NCI-H82 (cell line): ENCODE measurements at places on chromosomes 1 and 21.

DNA sequence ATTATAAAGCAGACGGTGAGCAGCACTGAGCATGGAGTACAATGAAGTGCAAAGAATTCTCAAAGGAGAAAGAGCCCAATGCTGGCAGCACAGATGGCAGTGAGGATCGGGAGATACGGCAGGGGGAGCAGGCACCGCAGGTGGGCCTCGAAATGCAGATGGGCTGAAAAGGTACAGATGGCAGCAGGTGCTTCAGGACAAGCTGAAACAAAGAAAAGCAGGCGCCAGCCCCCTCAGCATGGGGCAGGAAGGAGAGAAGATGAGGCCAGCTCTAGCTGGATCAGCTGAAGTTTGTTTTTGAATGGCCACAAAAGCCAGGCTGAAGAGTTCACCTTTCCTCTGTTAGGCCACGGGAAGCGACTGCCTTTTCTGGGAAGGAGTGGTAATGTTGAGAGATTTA is 7.7 kb downstream of the CFAP298 start:
- DNase-seq, result no peak

DNA sequence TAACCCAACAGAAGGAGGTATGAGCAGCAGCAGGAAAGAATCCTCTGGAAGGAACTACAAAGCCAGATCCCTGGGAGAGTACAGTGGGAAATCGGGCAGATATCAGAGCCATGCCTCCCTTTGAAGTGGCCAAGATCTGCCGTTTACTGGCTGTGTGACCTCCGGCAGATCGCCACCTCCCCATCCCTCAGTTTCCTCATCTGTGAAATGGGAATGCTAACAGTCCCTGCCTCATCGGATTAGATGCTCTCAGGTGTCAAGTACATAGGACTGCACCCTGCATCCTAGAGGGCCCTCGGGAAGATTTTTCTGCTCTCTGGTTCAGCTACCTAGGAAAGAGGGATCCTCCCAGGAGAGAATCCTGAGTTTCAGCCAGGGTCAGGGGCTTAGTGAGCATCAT is 60.6 kb upstream of the EFHD2 start:
- DNase-seq, result no peak

- DNase-seq, result peak; percentile 65
Measured at GRCh38 chr1:21655748-21656147, 13.4 kb downstream of the RAP1GAP start.

DNA sequence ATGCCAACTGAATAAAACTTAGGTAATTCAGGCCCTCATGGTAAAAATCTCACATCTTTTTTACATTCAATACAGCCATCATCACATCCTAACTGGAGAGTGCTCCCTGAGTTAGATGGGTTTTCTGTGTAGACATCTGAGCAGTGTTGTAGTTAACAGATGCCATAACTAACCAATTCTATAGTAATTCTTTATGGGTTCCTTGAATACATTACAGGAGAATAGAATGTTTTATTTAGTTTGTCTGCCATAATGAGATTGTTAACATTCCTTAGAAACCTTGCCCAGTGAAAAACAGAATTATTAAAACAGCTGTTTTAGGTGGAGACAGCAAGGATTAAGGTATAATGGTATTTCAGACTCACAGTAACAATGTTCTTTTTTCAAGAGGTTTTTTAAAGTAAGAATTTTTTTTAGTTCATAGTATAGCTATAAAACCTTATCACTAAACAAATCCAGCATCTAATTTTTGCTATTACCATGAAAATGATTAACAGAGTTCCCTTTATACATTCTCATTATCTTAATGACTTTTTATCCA is 95.3 kb downstream of the ATP5PO start:
- no peak for DNase-seq

GRCh38 chr1:144101397-144102045 is 129.7 kb upstream of the FAM72C start:
- no peak for DNase-seq

- no peak for DNase-seq
Measured at GRCh38 chr1:189237008-189237407, 1240.7 kb downstream of the BRINP3 start.

DNA sequence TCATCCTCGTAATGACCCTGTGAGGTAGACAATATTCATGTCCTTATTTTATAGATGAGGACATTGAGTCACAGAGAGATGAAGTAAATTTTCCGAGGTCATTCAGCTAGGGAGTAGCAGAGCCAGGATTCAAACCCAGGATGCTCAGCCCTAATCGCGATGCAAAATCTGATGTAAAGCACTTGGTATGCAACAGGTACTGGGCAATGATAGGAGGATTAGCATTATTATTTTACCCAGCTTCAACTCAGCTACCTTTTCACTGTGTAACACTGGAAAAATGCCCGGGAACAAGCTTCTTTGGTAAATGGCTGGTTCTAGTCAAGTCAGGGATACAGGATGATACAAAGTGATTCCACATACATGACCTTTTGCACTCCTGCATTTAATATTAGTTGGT is 88.7 kb downstream of the ATP1A1 start:
- DNase-seq, result no peak

GRCh38 chr1:190942475-190942874 is 464.8 kb upstream of the BRINP3 start:
- DNase-seq, result no peak

DNA sequence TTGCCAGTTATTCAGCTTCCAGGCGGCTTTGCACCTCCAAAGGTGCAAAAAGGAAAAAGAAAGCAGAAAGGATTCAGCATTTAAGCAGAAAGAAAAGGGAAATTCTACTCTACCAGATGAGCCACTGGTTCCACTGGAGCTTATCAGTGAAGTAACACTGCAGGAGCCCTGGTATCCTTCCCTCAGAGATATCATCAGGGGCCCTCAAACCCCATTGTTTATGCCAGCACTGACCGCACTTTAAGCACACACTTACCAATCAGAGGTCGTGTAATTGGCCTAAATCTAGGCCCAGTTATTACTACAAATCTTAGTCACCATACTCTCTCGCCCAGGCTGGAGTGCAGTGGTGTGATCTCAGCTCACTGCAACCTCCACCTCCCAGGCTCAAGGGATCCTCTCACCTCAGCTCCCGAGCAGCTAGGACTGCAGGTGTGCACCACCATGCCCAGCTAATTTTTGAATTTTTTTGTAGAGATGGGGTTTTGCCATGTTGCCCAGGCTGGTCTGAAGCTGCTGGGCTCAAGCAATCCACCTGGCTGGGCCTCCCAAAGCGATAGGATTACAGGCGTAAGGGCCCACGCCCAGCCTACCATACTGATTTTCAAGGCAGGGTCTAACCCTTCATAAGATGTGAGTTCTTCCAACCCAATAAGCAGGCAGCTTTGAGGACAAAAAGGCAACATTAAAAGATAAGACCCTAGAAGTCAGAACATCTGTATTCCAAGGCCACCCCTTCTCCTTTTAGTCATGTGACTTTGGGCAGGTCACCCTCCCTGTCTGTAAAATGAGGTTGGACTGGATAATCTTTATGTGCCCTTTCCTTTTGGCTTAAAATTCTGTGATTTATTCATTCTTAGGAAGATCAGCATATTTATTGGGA is 125.3 kb downstream of the SYT2 start:
- no peak for DNase-seq

DNA sequence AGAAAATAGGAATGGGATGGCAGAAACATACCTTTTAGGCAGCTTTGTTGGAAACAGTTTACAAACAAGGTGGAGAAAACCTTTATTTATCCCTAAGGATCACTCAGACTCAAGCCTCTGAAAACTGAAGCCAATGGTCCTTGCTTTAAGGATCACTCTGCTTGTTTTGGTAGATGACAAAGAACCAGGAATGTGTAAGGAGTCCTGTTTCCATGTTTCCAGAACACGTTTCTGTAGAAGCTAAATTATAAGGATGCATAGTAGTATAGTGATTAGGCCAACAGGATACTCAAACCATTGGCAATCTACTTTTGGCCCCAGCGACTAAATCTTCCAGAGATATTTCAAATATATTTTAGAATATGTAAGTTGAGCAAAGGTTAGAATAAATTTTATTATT is 149.1 kb upstream of the HP1BP3 start:
- DNase-seq, result no peak

DNA sequence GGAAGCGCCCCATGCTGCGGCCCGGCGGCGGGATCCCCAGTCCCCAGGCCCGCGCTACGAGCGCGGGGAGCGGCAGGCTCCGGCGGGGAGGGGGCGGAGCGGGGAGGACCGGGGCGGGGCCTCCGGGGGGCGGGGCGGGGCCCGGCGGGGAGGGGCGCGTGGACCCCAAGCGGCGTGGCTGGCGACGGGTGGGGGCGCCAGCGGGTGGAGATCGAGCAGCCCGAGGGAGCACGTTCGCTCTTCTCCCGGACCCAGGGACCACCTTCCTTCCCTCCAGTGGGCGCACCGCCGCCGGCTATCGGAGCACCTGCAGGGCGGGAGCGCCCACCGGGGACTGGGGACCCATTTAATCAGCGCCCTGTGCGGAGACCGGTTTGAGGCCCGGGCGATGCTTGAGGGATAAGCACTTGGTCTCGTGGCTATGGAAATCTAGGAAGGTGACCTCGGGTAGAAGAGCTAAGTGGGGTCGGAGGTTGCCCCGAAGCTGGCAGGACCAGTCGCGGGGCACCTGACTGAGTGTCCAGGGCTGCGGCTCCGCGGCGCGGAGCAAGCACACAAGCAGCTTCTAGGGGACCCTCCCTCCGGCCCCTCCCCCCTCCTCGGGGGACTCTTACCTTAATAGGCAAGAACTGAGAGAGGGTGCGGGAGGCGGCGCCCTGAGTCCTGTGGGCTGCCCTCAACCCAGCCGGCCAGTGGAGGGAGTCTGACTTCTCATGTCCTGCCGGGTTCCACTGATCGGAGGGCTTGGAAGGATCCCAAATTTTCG is at the start of gene TSPAN2:
TSS of gene TSPAN2 (minus strand) at position 84 of the 766 bp plus-strand sequence. CDS start at position 13, 71 bp downstream.
- DNase-seq, result peak; percentile 45

GRCh38 chr1:197965132-197965840 is 48.1 kb downstream of the LHX9 start:
- no peak for DNase-seq

DNA sequence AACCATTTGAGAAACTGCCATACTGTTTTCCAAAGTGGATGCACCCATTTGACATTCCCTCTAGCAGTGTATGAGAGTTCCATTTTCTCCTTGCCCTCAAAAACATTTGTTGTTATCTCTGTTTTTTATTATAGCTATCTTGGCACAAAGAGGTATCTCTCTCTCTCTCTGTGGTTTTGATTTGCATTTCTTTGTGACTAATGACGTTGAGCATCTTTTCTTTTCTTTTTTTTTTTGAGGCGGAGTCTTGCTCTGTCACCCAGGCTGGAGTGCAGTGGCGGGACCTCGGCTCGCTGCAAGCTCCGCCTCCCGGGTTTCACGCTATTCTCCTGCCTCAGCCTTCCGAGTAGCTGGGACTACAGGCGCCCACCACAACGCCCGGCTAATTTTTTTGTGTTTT is 17.4 kb upstream of the ZMYM6 start:
- DNase-seq, result no peak

GRCh38 chr1:229249854-229250644 is 20.9 kb upstream of the RAB4A start:
- no peak for DNase-seq

- DNase-seq, result no peak
Measured at GRCh38 chr1:36166938-36167905, 11.3 kb downstream of the MAP7D1 start.

DNA sequence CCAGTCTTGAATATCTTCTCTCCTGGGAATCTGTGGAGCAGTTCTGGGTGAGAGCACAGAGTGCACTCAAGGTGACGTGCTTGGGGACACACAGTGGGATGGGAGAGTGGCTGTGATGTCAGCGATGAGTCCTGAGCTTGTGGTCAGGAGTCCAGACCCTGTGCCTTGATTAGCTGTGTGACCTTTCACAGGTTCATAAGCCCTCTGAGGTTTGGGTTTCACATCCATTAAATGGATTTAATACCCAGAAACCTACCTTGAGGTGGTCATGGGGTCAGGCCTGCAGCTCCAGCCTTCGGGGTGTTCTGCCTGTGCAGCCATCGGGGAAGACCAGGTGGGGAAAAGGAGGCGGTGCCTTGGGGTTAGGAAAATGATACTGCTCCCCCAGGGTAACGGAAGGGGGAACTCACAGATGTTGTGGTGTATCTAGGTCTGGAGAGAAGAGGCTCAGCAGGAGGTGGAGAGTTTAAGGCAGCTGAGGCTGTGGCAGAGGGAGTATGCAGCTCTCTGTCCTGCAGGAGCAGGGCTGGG is 38.5 kb upstream of the ETV3 start:
- no peak for DNase-seq

DNA sequence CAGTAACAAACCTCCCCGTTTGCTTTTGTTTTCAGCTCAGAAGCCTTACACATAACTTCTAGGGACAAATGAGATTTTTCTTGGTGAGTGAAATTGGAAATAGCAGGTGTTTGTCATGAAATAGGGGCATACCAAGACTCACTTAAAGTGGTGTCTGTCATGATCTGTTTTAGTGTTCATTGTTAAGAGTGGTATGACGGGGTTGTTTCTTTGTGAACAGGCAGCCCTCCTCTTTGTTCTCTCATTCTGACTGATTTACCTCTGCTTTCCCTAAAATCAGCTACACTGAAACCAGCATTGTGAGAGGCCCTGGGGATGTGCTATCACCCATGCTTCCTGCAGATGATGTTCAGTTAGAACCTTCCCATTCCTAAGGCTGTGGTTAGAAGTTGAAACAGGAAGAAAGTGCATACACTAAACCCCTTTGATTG is 2.5 kb upstream of the ERO1B start:
- no peak for DNase-seq

DNA sequence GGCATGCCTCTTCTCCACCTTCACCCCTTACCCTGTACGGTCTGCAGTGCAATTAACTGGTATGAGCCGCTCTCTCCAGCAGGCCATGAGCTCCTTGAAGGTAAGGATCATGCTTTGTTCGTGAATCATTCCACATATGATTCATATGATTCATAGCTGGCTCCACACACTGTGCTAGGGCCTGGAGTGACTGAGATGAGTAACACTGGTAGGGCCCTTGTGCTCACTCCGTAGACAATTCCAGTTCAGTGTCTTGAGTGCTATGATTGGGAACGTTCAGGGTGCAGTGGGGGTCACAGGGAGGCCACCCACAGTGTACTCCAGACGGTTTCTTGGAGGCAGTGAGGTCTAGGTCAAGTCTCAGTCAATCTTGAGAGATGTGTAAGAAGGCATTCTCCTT is 239.8 kb downstream of the LMX1A start:
- no peak for DNase-seq
